Retina (tissue), 1 donor: ENCODE measurements at places on chromosomes 6 and 20.

GRCh38 chr6:42403831-42404230 lies 47.9 kb downstream of the TRERF1 start:
- no peak for DNase-seq

DNA sequence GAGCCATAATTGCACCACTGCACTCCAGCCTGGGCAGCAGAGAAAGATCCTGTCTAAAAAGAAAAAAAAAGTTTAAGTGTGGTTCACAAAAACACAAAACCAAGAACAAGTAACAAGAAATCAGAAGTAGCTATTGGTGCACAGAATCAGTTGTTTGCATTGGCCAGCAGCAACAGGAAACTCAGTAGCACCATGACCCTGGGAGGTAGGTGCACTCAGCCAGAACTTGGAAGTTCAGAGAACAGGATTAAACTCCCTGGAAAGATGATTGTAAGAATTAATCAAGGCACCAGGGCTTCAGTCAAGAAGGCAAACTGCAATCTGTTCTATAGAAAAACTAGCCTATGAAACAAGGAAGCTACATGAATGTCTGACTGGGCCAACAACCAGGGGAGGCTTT lies 267.9 kb downstream of the COL12A1 start:
- DNase-seq, result no peak

- DNase-seq, result no peak
Observed at GRCh38 chr6:105890521-105891244, 195.5 kb upstream of the PRDM1 start.

GRCh38 chr6:36818756-36819155 lies 20.5 kb downstream of the CPNE5 start:
- no peak for DNase-seq

GRCh38 chr6:19731282-19731681 lies 105.9 kb upstream of the ID4 start:
- no peak for DNase-seq

DNA sequence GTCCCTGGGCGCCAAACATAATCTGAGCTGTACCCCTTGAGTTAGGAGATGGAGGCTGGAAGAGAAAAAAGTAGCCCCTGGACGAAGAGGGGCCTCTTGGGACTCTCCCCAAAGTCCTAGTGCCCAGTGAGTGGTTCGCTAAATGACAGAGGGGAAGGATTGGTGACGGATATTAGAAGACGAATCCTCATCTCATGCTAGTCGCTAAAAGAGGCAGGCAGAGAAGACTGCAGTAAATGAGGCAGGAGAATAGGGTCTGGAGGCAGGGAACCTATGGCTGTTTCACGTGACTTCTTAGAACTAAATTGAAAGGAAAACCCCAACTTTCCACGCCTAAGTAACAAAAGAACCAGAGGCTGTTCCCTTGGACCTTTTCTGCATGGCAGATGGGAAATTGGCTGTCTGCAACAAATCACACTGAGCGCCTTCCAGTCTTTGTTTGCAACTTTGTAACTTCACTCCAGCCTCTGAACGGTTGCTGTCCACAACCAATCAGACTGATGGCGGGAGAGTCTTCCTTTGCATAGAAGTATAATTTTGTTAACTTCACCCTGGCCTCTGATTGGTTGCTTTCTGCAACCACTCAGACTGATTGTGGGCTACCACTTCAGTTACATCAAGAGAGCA lies 731 bp upstream of the RBL1 start:
- no peak for DNase-seq

DNA sequence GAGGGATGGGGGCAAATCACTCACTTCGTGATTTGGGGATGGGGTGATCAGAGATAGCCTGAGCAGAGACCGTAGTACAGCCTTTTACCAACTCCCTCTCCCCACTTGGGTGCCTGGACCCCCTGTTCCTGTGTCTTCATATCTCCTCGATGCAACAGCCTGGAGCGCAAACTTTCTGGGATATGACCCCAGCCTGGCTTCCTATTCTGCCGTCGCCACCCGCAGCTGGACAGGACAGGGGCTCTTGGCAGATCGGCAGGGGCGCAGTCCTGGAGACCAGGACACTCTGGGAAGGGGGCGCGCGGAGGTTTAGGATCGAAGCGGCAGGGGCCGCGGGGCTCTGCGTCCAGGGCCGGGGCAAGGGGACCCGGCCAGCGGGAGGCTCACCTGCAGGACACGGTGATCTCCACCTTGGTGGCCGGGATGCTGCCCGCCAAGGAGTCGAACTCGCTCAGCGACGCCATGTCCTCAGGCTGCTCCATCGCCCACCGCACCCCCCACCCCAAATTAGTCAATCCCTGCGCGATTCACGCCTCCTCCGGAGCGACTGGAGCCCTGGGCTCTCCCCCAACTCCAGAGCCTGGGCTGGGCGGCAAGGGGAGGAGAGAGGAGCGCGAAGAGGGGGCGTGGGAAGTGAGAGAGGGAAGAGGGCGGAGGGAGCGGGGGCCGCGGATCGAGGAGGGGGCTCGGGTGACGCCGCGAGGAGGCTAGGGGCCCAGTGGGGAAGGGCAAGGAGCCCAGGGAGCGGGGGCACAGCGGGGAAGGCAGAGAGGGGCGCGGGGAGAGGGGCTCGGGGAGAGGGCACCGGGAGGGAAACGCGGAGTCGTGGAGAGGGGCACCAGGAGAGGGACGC lies at the start of gene CPNE5:
Gene CPNE5, minus strand, starts transcription at position 549 of the 853 bp plus-strand sequence. Its CDS starts 67 bp downstream, at position 482.
- DNase-seq, result peak; percentile 61

DNA sequence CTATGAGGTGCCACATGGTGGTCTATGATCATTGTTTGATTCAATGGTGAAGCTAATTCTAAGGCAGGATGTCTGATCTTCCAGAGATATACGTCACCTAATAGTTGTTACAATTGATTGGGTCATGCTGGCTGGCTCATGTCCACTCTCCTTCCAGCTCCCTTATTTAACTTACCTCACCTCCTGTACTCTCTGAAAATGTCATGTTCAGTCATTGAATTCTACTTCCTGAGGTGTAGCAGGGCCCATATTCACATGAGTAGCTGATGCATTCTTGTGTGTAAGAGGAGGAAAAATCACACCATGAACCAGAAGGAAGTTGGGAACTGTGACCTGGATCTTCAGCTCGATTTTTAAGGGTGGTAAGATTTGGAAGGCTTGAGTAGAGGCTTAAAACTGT lies 795.8 kb downstream of the QKI start:
- DNase-seq, result no peak

DNA sequence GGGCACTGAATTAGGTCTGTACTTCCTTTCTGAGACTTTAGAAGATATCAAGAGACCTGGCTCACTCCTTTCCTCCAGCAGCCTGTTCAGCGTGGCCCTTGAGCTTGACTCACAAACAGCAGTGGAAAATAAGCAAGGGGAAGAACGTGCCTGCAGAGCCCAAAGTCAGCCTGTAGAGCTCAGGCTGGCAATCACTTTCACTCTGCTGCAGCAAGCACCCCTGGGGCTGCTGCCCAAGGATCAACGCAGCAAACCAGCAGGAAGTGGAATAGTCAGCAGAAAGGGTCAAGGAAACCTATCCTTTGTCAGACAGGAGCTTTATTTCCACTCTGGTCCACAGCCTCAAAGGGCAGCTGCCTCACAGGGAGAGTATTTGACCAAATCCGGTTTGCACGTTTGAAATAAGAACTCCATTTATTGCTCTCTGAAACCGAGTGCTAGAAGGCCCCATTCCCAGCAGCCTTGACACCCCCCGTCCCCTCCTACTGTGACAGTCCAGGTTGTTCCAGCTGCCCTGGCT lies 77.4 kb downstream of the PRDM1 start:
- DNase-seq, result peak; percentile 52

DNA sequence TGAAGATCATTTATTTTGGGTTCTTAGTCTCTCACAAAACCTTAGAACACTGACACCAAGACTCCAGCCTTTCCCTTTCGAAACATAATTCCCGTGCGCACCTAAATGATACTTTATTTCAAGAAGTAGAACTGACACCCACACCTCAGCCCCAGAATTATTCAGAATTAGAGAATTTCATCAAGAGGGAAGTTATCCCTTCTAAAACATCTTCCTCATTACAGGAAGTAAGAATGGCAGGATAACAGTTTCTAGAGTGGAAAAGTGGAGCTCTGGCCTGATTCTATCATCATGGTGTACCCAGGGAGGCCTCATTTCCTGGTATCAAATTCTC lies 1.4 kb upstream of the SRXN1 start:
- no peak for DNase-seq

DNA sequence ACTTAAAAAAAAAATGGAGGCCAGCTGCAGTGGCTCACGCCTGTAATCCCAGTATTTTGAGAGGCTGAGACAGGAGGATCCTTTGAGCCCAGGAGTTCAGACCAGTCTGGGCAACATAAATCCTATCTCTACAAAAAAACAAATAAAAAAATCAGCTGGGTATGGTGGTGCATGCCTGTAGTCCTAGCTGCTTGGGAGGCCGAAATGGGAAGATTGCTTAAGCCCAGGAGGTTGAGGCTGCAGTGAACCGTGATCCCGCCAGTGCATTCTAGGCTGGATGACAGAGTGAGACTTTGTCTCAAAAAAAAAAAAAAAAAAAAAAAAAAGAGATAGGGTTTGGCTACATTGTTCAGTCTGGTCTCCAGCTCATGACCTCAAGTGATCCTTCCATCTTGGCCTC lies 29.7 kb downstream of the MYO6 start:
- DNase-seq, result no peak

- DNase-seq, result no peak
Observed at GRCh38 chr6:15911753-15912504, 217.0 kb upstream of the MYLIP start.

DNA sequence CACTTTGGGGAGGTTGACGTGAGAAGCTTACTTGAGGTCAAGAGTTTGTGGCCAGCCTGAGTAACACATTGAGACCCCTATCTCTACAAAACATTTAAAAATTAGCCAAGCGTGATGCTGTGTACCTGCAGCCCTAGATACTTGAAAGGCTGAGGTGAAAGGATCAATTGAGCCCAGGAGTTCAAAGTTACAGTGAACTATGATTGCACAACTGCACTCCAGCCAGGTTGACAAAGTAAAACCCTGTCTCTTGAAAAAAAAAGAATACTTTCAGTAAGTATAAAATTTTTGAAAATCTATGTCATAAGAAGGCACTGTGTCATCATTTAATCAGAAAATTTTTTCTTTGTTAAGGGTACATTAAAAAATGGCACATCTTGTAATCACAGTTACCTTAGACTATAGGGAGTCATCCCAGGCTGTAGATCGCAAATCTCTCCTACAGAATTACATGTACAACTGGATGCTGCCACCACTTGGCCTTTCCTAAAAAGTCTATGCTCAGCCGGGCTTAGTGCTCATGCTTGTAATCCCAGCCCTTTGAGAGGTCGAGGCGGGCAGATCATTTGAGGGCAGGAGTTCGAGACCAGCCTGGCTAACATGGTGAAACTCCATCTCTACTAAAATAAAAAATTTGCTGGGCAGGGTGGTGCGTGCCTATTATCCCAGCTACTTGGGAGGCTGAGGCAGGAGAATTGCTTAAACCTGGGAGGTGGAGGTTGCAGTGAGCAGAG lies 17.0 kb upstream of the MRS2 start:
- no peak for DNase-seq

GRCh38 chr20:60935971-60936370 lies 316.1 kb upstream of the CDH4 start:
- no peak for DNase-seq

GRCh38 chr6:30926644-30927043 lies 5.3 kb downstream of the SFTA2 start:
- DNase-seq, result no peak

- DNase-seq, result no peak
Observed at GRCh38 chr6:148883270-148883669, 136.4 kb downstream of the UST start.

- no peak for DNase-seq
Observed at GRCh38 chr20:11130554-11131166, 456.9 kb upstream of the JAG1 start.

DNA sequence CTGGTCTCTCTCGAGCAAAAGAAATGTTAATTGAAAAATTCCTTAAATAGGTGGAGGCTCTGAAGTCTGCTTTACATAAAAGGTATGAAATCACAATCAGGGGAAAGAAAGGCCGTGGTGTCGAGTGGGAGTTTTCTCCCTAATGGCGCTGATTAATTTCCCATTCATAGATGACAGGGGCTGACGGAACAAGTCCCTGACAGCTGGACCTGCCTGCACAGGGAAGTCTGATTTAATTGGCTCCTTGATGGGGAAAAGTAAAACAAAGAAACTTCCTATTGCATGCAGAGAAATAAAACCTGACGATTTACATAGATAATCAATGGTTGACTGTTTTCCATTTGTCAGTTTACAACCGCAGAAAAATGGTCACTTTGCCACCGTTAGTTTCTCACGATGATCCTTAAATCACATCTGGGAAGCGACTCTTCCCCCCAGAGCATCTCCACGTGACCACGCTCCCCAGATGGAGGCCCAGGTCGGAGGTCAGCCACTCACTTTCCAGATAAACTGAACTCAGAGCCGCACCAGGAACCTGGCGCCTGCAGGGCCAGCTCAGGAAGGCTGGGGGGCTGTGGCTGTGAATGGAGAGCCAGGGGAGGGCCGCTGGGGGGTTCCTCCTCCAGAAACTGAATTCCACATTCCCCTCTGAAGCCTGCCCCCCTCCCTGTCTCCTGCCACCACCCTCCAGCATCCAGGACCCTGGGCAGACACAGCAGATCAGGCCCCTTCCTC lies 55.3 kb downstream of the DLL1 start:
- DNase-seq, result no peak

DNA sequence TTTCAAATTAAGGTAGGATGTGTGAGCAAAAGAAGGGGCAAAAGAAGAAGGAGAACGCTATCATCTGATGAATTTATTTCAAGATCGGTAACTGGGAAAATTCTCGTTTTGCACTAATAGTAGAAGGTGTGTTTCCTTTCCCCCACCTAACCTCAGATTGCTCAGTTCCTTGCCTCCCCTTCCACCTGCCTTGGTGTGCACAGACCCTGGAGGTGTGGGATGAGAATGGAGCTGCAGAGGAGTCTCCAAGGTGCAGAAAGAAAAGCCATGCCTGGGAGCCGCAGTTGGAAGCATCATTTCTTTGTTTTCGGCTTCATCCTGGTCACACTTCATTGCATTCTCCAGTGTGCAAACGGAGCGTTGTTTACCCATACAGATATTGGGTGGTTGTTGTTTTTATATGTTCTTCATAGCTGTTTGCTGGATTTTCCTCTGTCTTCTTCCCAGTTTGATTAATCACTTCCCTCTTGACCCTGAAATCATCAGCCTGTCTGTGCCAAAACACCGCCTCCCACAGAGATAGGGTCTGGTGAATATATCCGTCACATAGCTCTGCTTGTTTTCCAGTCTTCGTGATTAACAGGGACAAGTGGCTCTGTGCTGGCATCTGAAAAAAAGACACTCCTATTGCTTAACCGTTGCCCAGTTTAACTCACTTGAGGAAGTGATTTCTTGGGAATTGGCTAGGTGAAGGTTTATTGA lies 40.2 kb upstream of the NEDD9 start:
- no peak for DNase-seq

GRCh38 chr6:78770765-78771164 lies 96.6 kb upstream of the IRAK1BP1 start:
- no peak for DNase-seq

DNA sequence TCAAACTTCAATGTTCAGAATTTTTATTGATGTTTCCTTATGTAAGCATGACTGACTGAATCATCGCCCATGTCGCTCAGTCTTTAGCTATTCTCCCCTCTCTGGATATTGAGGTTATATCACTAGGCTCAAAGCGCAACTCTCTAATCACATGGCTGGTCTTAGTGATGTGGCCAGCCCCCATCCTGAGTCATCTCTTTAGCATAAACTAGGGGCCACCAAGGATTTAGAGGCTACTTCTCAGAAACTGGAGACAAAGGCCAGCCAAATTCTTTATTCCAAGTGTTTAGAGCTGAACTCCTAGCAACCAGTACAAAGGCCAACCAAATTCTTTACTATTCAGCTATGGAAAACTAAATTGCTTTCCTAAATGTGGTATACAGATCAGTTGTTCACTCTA lies 61.4 kb downstream of the FAM135A start:
- DNase-seq, result no peak

- no peak for DNase-seq
Observed at GRCh38 chr6:157569543-157569942, 188.6 kb downstream of the ZDHHC14 start.
